ENCODE measurements at places on chromosomes 12 and 14.

GRCh38 chr14:39681782-39682399, 249.7 kb upstream of the FBXO33 start:
- DNase-seq, result no peak

GRCh38 chr12:85641796-85642195, 194.4 kb downstream of the RASSF9 start:
- no peak for DNase-seq

DNA sequence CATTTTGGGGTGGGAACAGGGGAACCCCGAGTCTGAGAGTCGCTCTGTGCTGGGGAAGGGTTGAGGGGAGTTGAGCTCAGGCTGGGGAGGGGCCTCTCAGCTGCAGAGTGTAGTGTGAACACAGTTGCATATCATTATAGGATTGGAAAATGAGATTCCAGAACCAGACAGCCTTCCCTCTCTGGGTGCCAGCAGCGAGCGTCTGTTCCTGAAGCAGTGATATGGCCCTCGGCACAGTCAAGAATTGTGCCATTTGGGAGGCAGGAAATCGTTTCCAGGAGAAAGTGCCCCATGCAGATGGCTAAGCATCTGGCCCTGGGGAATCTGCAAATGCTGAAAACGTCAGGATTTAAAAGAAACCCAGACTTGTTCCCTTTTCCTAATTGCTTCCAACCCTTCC, 70.4 kb upstream of the SFSWAP start:
- DNase-seq, result no peak

DNA sequence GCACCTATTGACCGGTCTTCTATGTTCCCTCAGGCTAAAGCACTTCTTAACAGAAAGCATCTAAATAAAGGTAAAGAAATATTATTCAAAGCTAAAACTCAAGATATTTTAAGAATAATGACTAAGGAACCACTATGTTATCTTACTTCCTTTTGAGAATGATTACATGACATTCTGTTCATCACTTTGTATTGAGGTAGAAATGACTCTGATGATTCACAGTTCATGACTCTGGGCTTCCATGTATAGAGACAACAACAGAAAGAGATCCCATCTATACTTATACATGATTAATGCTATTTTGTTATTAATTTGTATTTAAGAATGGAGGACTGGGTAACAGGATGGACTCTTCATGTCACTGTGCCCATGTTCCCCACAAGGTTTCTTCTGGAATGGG, 218.3 kb upstream of the OR4E1 start:
- no peak for DNase-seq

DNA sequence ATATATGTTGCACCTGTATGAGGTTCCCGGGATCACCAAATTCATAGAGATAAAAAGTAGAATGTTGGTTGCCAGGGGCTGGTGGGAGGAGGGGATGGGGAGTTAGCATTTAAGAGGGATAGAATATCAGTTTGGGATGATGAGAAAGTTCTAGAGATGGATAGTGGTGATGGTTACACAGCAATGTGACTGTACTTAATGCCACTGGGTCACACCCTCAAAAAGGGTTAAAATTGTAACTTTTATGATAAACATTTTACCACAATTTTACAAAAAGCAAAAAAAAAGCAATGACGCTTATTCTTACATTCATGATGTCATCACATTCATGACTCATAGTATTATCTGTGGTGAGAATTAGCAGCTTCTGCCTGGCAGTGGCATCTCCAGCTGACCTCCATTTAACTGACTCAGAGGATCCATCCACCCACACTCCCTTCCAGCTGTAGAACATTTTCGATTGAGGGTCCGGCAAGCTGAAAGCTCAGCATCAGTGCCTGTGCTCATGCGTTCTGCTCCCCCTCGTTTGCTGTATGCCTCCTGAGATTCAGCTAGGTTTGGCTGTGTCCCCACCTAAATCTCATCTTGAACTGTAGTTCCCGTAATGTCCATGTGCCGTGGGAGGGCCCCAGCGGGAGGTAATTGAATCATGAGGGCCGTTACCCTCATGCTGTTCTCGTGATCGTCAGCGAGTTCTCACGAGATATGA, 64.8 kb upstream of the TMEM260 start:
- DNase-seq, result no peak

DNA sequence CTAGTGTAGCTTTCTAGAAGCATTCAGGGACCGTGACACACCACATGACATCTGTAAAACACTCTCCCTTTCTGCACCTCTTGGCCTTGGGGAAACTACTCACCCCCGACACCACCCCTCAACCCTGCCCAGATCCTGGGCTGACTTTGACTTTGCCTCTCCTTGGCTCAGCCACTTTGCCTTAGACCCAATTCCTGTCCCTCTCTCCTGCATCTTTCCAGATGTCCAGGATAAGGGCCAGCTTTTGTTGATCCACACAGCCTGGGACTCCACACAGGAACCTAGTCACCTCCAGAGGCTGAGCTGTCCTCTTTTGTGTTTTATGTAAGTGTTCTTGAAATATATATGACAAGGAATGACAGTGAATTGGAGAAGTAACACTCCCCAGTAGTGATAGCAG, 153.7 kb upstream of the PLXNC1 start:
- no peak for DNase-seq

DNA sequence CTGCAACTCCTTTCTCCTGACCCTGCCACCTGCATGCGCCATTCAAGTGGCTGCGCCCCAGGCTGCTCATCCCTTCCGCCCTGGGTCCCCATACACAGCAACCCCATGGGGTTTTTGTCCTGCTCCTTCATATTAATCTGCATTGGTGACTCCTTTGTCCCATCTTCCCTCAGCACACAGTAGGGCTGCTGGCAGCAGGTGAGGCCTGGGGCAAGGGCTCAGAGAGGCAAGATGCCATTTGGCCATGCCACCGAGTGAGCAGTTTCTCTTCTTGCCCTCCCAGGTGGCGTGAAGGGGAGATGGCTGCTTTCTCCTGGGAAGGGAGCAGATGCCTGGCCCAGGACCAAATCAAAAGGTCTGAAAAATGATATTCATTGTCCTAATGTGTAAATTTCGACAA, 9.1 kb downstream of the RTL1 start:
- no peak for DNase-seq

GRCh38 chr12:26272851-26273250, 77.5 kb downstream of the SSPN start:
- DNase-seq, result no peak

DNA sequence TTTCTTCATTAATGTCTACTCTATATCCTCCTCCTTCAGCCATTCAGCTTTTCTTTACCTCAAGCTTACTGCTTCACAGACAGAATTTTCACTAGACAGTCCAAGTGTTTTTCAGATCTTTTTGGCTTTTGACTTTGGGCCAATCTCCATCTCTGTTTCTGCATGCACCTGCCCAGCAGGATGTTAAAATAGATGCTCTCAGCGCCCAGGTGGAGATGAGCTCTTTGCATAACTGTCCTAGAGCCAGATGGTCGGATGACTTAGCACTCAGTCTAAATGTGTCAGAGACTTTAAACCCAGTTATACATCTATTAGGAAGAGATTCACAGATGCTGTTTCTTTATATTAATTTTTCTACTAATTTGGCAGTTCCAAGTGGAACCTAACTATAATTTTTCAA, 80.3 kb upstream of the SSTR1 start:
- DNase-seq, result no peak

DNA sequence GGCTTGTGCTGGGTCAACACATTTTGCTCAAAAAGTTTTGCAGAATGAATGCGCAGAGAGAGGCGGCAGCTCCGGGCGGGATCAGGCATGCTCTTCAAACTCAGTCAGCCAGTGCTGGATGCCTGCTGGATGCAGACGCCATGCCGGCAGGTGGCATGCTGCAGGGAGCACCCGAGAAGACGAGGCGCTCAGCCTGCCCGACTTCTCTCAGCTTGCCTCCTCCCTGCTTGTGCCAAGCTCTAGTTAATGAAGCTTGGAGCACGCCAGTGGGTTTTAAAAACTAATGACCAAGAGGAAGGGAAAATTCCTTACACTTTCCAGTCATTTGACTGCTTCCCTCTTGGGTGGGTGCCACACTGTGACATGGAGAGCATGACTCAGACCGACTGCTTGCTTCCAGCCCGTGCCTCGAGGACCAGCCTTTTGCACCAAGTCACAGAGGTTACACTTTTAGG, 39.8 kb downstream of the SLC24A4 start:
- no peak for DNase-seq

- DNase-seq, result no peak
These were observed 1.1 kb downstream of the RIMKLB start for GRCh38 chr12:8698879-8699278.

DNA sequence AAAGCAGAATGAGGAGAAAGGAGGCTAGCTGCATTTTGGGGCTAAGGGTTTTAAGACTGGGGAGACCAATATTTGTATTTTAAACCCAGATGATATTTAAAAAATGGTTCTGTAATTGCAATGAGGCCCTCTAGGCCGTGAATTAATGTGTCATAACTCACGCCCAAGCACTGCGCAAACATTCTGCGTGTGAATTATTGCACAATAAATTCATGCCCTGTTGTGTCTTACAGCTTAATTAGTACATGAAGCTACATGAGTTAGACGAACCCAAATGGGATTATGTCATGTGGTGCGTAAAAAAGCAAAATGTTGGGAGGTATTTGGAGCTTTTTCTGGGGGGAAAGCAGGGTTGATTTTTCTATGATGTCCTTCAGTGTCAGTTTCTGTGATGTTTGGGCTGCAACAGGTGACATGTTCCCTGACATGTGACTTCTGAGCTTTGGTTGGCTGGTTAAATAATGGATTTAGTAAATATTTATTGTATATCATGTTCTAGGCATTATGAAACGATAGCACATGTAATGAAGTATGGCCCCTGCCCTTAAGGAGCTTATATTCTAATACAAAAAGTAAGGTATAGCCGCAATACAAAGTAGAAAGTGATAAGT, 30.4 kb upstream of the CISTR start:
- no peak for DNase-seq

DNA sequence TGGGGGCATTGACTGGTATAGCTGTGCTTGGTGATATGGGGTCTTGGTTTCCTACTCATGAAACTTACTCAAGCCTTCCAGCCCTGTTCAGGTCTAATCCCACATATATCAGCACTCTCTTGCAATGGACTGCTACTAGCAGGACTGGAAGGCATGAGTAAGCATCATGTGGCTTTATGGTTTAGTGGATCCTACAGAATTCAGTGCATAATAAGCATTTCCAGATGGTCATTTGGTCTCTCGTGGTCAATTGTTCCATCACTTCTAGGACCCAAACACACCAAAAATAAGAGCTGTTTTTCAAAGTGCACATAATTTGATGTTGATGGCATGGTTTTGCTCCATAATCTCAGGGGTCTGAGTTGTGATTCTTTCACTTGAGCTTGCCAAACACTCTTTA, 114.4 kb downstream of the LMNTD1 start:
- no peak for DNase-seq

DNA sequence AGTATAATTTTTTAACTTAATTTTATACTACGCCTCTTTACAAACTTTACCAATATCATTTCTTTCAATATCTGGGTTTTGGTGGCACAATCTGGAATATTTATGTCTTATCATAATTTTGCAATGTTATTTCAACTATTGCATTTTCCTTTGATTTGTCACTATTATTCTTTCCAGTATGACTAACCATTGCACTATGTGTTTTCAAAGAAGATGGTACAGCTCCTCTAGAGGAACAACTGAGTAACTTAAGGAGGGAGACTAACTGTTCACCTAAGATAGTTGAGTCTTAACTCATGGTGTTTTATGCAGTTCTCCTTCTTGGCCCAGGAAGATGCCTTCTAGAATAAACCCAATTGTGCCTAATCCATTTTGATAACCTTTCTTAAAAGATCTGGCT, 60.5 kb upstream of the KIF21A start:
- no peak for DNase-seq

- no peak for DNase-seq
These were observed 1.1 kb downstream of the GALNT16 start for GRCh38 chr14:69260861-69261564.

GRCh38 chr12:116628989-116629388, 69.8 kb downstream of the MAP1LC3B2 start:
- DNase-seq, result no peak

DNA sequence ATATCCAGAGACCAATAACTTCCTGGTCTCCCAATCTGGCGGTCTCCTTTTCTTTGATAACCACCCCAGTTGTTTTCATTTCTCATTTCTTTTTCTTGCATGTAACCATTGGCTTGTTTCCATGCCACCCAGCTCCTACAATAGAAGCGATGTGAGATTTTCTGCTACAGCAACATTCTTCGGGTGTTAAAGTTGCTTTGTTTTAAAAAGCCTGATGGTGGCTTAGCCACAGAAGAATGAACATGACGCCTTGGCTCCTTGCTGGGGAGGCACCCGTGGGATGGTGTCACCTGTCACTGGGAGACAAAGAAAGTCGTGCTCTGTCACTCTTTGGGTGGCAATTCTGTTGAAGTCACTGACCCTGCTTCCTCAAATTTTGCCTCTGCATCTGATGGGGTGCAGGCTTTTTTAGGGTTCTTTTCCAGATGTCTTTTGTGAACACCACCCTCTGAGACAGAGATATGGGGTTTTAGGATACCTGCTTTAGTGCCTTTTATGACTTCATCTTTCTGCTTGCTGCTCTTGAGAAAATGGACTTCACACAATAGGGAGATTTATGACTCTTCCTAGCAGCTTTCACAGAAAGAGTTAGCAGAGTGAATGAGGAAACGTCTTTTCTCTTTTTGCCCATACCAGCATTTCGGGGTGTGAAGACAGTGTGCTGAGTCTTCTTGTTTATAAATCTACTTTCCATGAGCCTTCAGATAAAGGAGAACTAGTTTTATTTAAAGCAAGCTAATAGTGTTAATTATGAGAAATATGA, 265.3 kb upstream of the TBX3 start:
- no peak for DNase-seq

- no peak for DNase-seq
These were observed 3.4 kb downstream of the ACIN1 start for GRCh38 chr14:23091294-23092225.

DNA sequence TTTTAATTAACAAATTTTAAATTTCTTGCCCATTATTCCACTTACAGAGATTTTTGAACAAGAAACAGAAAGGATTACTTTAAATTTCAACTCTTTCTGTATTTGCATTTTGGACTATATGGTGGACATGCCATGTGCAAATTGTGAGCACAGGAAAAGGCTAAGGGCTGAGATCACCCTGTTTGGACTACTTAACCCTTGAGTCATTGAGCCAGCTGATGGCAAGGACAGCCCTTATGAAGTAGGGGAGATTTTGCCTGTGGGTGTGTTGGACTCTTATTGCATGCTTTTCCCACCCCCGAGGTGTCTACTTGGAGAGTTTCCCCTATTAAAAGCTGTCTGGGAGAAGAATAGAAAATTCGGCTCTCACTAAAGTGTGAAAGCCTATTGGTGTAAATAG, 17.2 kb downstream of the DERA start:
- DNase-seq, result no peak

GRCh38 chr12:122275459-122275858, 9.2 kb upstream of the VPS33A start:
- no peak for DNase-seq
